ENCODE measurements at places on chromosomes 3 and 15.

GRCh38 chr3:34727700-34728099 is 911.6 kb upstream of the ARPP21 start:
- H3K4me1 ChIP-seq, result no peaks in the 10 kb centered on the region
- DNase-seq, result no peak
- no peak overlapping the region for H3K4me3 ChIP-seq
- H3K27ac ChIP-seq, result no peak overlapping the region

DNA sequence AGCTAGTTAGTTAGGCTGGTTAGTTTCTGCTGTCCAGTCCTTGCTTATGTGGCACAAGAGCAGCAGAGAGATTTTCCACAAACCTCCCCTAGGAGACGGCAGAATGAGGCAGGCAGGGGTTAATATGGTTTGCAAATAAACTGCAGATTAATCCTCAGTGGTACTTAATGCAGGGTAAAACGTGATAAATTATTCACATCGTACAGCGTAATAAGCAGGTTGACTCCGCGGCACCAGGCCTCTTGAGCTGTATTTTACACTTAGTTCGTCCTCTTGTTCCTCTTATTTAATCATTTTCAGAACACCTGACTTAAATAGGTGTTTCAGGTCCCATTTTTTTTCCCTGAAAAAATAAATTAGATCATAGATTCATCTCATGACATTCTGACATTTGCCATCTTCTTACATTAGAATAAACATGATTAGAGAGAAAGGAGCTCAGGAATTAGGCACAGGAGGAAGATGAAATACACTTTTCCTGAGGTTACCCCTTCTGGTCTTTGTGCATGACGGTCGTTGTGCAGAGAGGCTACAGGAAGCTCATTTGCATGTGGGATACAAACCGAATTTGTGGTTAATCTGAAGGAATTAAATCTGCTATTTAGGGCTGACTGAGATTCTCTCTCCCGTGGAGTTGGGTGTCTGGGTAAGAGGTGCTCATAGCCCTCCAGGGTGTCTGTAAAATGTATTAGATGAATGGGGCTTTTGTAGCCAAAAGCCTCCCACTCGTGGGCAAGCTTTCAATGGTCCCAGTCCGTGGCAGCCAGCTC is 27.1 kb upstream of the VPS8 start:
- no peak for DNase-seq
- H3K4me3 ChIP-seq, result no peak overlapping the region
- H3K4me1 ChIP-seq, result no peaks in the 10 kb centered on the region
- H3K27me3 ChIP-seq, result peaks cover 4% of the 10 kb centered on the region
- H3K27ac ChIP-seq, result no peak overlapping the region
- H3K36me3 ChIP-seq, result no peaks in the 10 kb centered on the region

DNA sequence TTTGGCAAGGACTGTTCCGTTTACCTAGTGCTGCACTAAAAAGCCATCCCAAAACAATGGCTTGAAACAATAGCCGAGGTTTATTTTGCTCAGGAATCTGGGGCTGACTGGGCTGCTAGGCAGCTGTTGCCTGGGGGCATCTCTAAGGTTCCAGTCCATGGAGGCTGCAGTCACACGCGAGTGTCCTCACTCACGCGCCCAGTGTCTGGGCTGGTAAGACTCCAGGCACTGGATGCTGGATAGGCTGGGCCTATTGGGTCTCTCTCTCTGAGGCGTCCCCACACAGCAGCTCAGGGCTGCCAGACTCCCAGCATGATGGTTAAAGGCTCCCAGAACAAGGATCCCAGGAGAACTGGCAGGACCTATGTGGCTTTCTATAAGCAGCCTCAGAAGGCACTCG is 34.2 kb downstream of the ALS2CL start:
- H3K27ac ChIP-seq, result no peak overlapping the region
- no peak for DNase-seq
- H3K4me3 ChIP-seq, result no peak overlapping the region
- H3K27me3 ChIP-seq, result no peaks in the 10 kb centered on the region

GRCh38 chr3:117820658-117821299 is 1111.2 kb downstream of the TUSC7 start:
- H3K27ac ChIP-seq, result no peak overlapping the region
- no peaks in the 10 kb centered on the region for H3K27me3 ChIP-seq
- no peaks in the 10 kb centered on the region for H3K36me3 ChIP-seq
- no peak overlapping the region for H3K4me3 ChIP-seq

DNA sequence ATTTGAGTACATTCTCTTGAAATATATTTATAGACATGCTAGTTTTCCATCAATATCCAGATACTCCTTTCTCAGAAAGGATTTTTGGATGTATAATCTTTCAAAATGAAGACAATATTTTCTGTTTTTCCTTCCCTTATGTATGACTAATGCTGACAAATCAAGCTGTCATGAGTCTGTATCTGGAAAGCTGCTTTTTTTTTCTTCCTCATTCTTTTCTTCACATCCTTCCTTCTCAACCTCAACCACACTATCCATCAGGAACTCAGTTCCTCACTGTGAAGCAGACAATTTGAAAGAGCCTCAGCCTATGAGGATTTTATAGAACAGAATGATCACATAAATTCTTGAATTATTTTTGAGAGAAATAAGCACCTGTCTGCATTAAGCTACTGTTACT is 335.9 kb upstream of the EPHA6 start:
- no peaks in the 10 kb centered on the region for H3K4me1 ChIP-seq
- H3K27me3 ChIP-seq, result no peaks in the 10 kb centered on the region
- no peaks in the 10 kb centered on the region for H3K36me3 ChIP-seq
- no peak for DNase-seq

GRCh38 chr15:61857169-61857829 is 202.9 kb downstream of the VPS13C start:
- H3K4me3 ChIP-seq, result no peak overlapping the region
- peaks cover 10% of the 10 kb centered on the region for H3K36me3 ChIP-seq

GRCh38 chr15:80970658-80971057 is 19.0 kb downstream of the MESD start:
- H3K36me3 ChIP-seq, result peaks cover 29% of the 10 kb centered on the region
- no peaks in the 10 kb centered on the region for H3K27me3 ChIP-seq
- no peak overlapping the region for H3K27ac ChIP-seq

DNA sequence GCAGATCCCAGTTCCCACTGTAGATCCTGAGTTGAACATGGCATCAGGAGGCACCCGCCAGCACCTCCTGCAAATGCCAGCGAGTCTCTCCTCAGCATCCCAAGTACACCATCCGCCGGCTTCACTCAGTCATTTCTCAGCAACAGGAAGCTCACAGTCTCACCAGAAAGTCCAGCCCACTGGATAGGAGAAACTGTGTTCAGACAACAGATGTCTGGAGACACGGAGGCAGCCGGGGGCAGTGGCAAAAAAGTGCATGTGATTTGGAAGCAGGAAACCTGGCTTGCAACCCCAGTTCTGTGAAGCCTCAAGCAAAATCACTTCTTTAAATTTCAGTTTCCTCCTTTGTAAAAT is 68.7 kb downstream of the SRGAP3 start:
- peaks cover 8% of the 10 kb centered on the region for H3K4me1 ChIP-seq
- H3K27me3 ChIP-seq, result no peaks in the 10 kb centered on the region
- DNase-seq, result peak; percentile 12
- no peaks in the 10 kb centered on the region for H3K36me3 ChIP-seq
- no peak overlapping the region for H3K4me3 ChIP-seq

- no peak for DNase-seq
- H3K4me1 ChIP-seq, result no peaks in the 10 kb centered on the region
These were observed 28.3 kb upstream of the GPD1L start for GRCh38 chr3:32078085-32078634.

DNA sequence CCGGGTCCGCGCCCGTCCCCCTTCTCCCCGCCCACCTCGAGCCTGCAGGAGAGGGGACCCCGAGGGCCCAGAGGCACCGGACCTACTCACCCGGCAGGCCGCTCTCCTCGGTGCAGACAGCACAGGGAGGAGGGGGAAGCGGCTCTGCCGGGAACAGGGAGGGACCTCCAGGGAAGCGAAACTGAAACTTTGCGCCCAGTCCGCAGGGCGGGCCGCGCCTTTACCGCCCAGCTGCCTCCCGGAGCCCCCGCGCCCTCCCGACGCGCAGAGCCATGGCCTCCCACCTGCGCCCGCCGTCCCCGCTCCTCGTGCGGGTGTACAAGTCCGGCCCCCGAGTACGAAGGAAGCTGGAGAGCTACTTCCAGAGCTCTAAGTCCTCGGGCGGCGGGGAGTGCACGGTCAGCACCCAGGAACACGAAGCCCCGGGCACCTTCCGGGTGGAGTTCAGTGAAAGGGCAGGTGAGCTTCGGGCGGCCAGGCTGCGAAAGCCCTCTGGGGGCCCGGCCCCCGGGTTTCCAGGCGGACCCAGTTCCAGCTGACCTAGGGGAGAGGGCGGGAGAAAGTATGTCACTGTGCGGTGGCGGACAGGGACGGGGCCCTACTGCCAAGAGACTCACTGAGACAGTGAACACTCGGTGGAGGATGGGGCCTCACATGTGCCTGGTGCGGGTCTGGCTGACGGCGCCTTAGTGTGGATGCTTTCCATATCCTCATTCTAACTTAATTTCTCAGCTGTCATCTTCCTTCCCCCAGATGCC is at the start of the genes DTX3L and PARP9:
DTX3L (plus strand) TSS at position 184 of the 758 bp plus-strand sequence; CDS start at position 273, 89 bp downstream.
PARP9 (minus strand) TSS at position 146 of the 758 bp plus-strand sequence. CDS start 4,680 bp downstream, outside the sequence.
- H3K27ac ChIP-seq, result peak within 1 kb of the TSS; percentile 86
- DNase-seq, result peak; percentile 89
- peaks cover 41% of the 10 kb centered on the region for H3K36me3 ChIP-seq
- peaks cover 44% of the 10 kb centered on the region for H3K4me1 ChIP-seq

All from DND-41 (cell line).